ENCODE measurements at places on chromosomes 4 and X.

DNA sequence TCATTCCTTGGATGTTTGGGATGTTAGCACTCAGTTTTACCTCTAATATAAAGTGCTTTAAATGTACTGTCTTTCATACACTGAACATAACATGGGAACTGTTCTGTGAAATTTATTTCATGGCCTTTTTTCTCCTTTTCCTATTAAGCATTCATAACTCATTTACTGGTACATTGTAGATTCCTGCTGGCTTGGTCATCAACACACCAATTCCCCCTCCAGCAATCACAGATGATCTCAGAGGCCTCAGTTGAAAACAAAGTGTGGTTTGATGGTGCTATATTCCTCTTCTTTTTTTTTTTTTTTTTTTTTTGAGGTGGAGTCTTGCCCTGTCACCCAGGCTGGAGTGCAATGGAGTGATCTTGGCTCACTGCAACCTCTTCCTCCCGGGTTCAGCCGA, 61.9 kb upstream of the FAM47B start:
- H3K36me3 ChIP-seq = no peaks in the 10 kb centered on the region
- DNase-seq = no peak
- H3K4me3 ChIP-seq = no peak overlapping the region

GRCh38 chr4:147791865-147792264, 60.0 kb downstream of the ARHGAP10 start:
- no peak for DNase-seq
- peak overlapping the region; percentile 83 for H3K27ac ChIP-seq
- no peaks in the 10 kb centered on the region for H3K27me3 ChIP-seq
- peaks cover 2% of the 10 kb centered on the region for H3K36me3 ChIP-seq
- peaks cover 54% of the 10 kb centered on the region for H3K4me1 ChIP-seq
- no peak overlapping the region for H3K4me3 ChIP-seq

DNA sequence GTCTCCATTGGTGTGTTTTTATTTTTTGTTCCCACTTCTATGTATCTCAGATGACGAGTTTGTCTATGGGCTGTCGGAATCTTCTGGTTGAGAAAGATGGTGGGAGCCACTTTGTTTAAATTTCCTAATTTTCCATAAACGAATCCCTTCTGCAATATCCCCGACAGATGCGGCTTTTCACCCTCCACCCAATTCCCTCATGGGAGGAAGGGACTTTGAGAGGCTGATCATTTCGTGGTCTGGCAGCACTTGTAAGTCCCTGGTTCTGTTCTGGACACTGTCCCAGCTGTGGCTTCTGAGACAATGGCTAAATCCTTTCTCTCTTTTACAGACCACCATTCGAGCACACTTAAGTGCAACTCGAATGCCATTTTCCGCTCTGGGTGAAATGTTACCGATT, 72.2 kb upstream of the PUDP start:
- H3K36me3 ChIP-seq = no peaks in the 10 kb centered on the region
- no peak overlapping the region for H3K4me3 ChIP-seq
- H3K27ac ChIP-seq = no peak overlapping the region

GRCh38 chr4:123159479-123159878, 237.1 kb upstream of the NUDT6 start:
- no peaks in the 10 kb centered on the region for H3K36me3 ChIP-seq
- no peak overlapping the region for H3K4me3 ChIP-seq
- DNase-seq = no peak

DNA sequence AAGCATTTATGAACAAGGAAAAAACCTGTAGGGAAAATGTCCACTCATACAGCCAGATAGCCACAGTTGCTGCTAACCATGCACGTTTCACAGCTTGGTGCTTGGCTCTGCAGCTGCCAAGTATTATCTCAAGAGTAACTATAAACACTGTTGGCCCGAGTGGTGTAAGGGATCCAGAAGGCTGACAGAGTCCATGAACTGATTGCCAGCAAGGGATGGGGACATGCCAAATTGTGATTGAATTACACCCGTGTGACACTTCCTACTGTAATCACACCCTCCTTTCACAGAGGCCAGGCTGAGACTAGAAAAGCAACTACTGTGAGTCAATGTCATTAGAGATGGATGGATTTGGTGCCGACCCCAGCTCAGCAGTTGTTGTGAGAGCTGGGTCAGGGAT, 223.9 kb upstream of the ANKRD50 start:
- H3K27ac ChIP-seq = no peak overlapping the region
- DNase-seq = no peak
- H3K4me3 ChIP-seq = no peak overlapping the region
- no peaks in the 10 kb centered on the region for H3K4me1 ChIP-seq
- no peaks in the 10 kb centered on the region for H3K27me3 ChIP-seq
- H3K36me3 ChIP-seq = no peaks in the 10 kb centered on the region

- H3K27ac ChIP-seq = no peak overlapping the region
- no peaks in the 10 kb centered on the region for H3K36me3 ChIP-seq
- peaks cover 9% of the 10 kb centered on the region for H3K27me3 ChIP-seq
- H3K4me3 ChIP-seq = no peak overlapping the region
- no peak for DNase-seq
- peaks cover 6% of the 10 kb centered on the region for H3K4me1 ChIP-seq
These were observed 48.4 kb upstream of the RPS6KA3 start for GRCh38 chrX:20315140-20315539.

DNA sequence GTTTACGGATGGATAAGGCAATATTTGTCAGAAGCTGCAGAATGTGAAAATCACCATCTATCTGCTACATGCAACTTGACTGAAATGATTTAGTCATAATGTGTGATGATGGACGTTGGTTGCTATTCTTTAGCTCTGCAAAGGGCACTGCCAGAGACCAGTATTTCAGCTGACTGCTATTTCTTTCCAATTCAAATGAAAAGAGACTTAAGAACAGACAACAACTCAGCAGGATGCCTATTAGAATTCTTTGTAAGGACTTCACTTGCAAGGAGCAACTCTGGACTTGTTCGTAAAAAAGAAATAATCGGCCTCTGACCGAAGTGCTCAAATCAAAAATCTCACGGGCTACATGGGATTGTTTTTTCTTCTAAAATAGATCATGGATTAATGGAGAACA, 262.7 kb downstream of the DHX15 start:
- no peak overlapping the region for H3K4me3 ChIP-seq
- H3K27ac ChIP-seq = no peak overlapping the region
- no peak for DNase-seq
- no peaks in the 10 kb centered on the region for H3K4me1 ChIP-seq
- no peaks in the 10 kb centered on the region for H3K27me3 ChIP-seq

DNA sequence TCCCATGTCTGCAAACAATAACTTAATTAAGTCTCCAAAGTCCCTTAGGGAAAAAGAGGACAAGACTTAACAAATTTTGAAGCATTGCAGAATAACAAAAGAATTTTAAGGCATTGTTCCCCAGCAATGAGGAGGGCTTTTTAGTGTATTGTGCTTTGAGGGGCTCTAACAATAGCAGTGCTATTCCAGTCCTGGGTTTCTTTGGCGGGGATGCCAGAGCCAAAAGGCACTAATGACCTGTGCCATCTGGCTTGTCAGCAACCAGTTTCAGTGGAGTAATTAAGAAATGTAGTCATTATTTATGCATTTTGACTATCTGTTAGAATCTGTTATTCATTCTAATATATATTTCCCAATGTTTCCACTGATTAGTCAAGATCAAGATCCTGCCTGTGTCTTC, 575.4 kb downstream of the SPRY1 start:
- no peak for DNase-seq
- no peaks in the 10 kb centered on the region for H3K36me3 ChIP-seq
- no peaks in the 10 kb centered on the region for H3K27me3 ChIP-seq
- no peaks in the 10 kb centered on the region for H3K4me1 ChIP-seq

DNA sequence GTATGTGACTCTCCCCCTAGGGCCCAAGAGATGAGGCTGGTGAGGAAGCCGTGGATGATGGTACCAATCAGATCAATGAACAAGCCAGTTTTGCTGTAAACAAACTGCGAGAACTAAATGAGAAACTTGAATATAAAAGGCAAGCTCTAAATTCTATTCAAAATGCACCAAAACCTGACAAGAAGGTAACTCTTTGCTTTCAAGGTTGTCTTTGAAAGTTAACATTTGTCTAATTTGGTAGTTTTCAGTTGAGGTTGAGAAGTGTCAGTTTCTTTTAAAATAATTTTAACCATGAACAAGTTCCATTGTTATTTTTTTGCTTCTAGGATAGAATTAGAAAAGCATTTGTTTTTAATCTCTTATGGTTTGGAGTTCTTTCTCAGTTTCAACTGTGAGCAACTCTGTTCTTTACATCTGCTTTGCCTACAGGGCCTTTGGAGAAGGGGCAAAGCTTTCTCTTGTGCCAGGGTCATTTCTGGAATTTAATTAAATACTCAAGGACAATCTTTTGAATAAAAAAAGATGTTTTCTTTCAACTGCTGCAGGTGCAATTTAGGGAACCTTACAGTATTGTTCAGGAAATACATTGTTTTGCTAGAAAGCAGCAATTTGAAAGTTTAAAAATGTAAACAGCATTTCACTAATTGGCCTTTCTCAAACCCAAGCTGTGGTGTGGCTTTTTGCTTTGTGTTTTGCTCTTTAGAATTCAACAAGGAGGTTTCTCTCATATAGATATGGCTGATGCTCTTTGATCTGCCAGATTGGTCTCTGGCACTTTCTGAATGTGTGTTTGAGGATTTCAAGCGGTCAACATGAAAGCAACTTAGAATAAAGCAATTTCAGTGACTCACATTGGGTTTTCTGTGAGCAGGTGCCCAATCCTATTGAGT, 62.9 kb downstream of the LRP2BP start:
- no peak overlapping the region for H3K4me3 ChIP-seq
- DNase-seq = no peak
- H3K27ac ChIP-seq = no peak overlapping the region
- H3K4me1 ChIP-seq = peaks cover 14% of the 10 kb centered on the region
- H3K36me3 ChIP-seq = peaks cover 39% of the 10 kb centered on the region

- H3K36me3 ChIP-seq = no peaks in the 10 kb centered on the region
- H3K4me3 ChIP-seq = no peak overlapping the region
- peaks cover 1% of the 10 kb centered on the region for H3K27me3 ChIP-seq
- H3K27ac ChIP-seq = no peak overlapping the region
These were observed 207.4 kb upstream of the JADE1 start for GRCh38 chr4:128601991-128602695.

DNA sequence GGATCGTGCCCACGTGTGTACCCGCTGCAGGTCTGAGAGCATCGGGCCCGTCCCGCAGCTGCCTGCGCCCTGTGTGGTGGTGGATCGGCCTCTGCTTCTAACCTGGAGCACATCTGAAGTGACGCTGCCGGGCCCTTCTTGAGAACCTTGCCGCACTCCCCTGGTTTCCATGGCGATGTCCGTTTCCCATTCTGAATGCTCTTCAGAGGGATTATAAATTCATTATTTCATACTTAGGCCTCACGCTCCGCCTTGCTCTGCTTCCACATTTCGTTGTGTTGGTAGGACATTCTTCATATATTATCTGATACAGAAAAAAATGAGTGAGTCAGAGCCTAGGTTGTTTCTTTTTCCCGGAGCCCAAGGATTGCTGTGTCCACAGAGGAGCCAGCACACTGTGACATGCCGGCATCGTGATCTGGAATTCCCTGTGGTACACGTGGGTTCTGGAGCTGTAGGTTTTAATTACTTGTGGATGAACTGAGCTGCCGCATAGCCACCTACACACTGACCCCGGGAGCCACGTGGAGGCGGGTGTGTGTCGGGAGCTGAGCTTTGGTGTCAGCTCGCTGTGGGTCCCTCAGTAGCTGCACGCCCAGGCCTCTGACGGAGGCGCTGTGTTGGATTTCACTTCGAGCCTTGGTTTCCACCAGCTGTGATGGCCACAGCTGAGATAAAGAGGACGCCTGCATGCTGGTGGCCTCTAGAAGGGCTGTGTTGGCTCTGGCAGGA, 63.4 kb downstream of the PSAPL1 start:
- H3K4me1 ChIP-seq = no peaks in the 10 kb centered on the region
- no peaks in the 10 kb centered on the region for H3K27me3 ChIP-seq
- H3K36me3 ChIP-seq = no peaks in the 10 kb centered on the region
- DNase-seq = no peak

DNA sequence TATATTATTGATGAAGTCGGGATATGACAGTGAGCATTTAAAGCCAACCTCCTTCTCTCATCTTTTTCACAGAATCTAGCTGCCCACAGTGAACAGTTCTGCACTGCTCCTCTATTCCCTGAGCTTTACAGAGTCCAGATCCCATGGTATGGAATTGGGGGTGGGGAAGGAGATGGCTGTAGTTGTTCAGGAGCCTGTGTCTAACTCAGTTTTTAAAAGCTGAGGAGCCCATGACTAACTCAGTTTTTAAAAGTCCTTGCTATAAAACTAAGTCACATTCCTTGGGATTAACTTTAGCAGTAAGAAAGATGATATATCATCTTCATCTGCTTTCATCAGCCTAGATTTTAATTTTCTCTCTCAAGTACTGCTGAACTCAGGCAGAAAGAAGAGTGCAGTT, 96.4 kb upstream of the STIM2 start:
- no peak overlapping the region for H3K4me3 ChIP-seq
- no peaks in the 10 kb centered on the region for H3K36me3 ChIP-seq
- H3K27me3 ChIP-seq = peaks cover 3% of the 10 kb centered on the region
- DNase-seq = no peak

DNA sequence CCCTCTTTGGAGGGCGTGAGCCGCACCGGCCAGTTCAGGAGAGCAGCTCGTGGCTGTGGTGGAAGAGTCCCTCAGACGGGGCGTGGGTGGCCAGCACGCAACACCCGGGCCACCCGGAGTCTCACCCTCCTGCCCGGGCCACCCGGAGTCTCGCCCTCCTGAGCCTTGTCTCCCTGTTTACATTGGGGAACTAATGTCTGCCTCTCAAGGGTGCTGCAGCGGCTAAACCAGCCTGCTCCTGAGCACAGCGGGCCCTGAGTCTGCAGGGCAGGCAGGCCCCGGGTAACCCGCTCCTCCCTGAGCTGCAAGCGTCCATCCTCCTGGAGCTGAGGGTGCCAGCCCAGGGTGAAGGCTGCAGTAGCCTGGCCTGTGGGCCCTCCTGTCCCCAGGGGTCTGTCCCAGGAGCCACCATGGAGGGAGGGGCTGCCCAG, 3.0 kb downstream of the PDE6B start:
- no peaks in the 10 kb centered on the region for H3K36me3 ChIP-seq
- DNase-seq = no peak
- H3K27ac ChIP-seq = no peak overlapping the region
- no peak overlapping the region for H3K4me3 ChIP-seq
- no peaks in the 10 kb centered on the region for H3K27me3 ChIP-seq
- no peaks in the 10 kb centered on the region for H3K4me1 ChIP-seq

DNA sequence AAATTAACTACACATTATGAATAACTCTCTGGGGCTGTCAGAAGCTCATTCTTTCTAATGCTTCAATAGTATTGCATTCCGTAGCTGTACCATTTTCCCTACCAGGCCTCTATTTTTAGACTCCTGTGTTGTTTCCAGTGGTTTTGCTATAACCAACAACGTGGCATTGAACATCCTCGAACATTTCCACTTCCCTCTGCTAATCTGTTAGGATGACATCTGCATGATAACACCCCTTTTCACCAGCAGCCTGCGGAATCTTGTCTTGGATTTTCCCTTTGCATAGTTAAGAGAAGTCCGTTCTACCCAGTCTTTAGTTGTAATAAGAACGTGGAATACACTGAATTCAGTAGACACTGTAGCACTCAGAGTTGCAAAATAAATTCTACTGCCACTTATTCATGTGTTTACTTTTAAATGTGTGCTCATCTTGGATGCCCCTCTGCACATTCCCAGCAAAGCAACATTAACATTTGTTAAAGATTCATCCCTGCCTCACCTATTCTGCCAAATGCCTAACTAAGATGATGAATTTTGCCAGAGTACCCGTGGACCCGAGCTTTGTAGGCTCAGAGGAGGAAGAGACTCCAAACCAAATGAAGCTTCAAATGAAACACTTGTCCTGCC, 55.6 kb downstream of the SEL1L3 start:
- no peak overlapping the region for H3K27ac ChIP-seq
- H3K4me3 ChIP-seq = no peak overlapping the region
- no peak for DNase-seq
- peaks cover 43% of the 10 kb centered on the region for H3K36me3 ChIP-seq

All from activated T-helper 2 cell treated with anti-CD3 and anti-CD28 coated beads, Interferon-gamma antibody, Interleukin-2, Interleukin-4, amounts not matched to agents 10 μg/mL and 5 μg/mL and 100 μg/mL, durations not matched to agents 14 hours and 24 hours and 36 hours (primary cell).